Thyroid gland (tissue), 4 donors: ENCODE measurements at places on chromosomes 11 and 22.

DNA sequence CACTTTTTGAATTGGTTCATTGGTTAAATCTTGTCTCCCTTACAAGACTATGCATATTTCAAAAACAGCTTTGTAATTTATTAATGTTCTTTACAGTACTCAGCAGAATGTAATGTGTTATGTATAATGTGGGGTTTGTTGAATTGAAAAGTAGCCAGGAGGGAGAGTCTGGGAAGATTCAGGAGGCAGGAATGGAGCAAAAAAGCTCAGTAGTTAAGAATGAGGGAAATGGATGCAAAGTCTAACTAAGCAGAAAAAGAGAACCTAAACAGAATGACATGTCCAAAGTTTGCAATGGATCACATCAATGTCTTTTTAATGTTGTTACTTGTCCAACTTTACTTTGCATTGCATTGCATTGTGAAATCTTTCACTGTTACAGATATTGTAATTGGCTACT is 86.5 kb upstream of the CARD18 start:
- DNase-seq = no peak

DNA sequence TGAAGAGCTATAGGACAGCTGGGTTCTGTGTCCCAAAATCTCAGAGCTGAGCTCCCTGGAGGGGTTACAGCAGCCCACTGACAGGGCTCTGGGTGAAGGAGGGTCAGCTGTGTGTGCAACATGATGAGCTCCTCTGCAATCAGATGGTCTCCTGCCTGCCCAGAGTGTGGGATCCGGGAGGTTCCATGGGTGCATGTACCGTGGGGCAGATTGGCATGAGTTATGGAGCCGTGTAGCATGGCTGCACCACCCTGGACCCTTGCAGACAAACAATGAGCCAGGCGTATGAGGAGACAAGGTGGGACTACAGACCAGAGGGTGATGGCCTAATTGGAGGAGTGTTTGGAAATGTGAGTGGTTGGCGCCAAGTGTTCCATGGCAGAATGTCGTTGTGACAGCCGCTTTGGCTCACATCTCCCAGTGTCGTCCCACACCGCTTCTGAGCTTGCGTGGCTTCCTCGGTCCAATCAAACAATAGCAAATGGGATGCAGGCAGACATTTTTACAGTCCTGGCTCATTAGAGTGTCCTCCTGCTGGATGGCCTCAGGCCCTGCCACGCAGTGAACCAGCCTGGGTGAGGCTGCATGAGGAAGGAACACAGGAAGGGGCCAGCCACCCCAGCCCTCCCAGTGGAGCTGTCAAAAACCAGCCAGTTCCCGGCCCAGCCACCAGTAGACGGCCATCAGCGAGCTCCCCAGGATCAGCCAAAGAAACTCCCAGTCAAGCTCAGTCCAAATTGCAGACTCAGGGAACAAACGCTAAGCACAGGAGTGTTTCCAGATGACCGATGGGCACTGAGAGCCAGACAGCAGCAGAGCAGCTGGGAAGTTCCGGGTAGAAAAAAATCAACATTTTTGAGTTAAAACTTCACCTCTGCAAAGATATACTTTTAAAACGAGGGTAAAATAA is 1066.9 kb downstream of the BRD1 start:
- no peak for DNase-seq

GRCh38 chr11:134760957-134761356 is 348.9 kb upstream of the B3GAT1 start:
- no peak for DNase-seq

- DNase-seq = no peak
Observed at GRCh38 chr11:15836795-15837194, 519.6 kb downstream of the SOX6 start.

DNA sequence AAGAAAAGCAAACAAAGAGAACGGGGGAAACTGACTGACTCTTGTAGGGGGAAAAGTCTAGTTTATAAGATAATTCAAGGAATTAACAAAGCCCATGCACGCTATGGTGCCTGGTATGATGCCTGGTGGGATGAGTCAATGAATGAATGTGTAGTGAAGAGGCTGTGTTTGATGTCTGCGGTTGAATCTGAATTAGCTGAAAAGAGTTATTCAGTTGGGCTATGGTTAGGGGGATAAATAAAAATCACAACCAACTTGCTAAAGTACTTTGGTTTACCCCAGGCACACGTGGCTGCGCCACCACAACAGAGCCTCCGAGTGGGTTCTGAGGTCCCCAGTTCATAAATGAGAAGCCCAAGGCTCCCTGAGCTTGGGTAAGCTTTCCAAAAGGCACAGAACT is 369.3 kb upstream of the SYN3 start:
- DNase-seq = no peak

GRCh38 chr22:32364210-32364609 is 6.5 kb downstream of the RFPL3 start:
- DNase-seq = no peak

DNA sequence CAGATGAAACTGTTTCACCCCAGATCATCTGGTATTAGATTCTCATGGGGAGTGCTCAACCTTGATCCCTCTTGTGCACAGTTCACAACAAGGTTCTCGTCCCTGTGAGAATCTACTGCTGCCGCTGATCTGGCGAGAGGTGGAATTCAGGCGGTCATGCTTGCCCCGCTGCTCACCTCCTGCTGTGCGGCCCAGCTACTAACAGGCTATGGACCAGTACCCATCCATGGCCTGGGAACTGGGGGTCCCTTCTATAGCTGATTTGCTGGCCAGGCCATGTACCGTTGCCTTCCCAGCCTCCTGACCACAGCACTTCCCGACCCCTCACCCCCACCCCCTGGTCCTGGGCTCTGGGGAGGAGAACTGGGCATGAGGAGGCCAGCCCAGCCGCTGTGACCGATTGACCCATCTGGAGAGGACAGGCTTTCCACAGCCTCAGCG is 2.6 kb downstream of the PHLDA2 start:
- DNase-seq = peak; percentile 77

DNA sequence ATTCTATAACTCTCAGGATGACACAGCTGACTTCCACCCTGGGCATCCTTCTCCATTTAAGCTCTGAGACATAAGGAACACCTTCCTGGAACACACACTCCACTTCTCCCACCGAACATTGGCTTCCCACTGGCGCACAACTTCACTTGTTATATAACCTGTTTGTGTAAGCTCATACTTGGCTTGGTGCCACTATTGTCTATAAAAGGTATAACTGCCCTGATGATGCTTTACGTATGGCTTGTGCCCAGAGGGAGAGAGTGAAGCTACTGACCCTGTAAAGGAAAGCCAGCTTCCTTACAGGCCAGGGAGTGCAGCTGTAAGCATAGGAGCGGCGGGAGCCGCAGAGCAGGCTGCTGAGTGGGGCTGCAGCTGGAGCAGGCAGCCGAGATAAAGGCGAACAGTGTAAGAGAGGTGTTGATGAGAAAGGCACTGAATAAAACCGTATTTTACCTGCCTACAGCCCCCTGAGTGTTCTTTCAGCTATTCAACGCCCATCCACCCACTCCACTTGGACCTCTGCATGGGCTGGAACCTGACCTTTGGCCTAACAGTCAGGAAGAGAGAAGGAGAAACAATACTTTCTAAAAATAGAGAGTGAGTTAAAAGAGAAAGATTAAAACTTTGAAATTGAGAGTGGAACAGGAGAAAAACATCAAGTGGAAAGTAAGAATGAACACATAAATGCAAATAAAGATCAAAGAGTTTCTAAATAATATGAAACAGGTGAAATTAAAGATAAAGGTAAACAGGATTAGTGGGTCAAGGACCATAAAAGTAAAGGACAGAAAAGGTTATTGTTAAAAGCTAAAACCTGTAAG is 252.1 kb upstream of the ARHGAP42 start:
- DNase-seq = no peak

DNA sequence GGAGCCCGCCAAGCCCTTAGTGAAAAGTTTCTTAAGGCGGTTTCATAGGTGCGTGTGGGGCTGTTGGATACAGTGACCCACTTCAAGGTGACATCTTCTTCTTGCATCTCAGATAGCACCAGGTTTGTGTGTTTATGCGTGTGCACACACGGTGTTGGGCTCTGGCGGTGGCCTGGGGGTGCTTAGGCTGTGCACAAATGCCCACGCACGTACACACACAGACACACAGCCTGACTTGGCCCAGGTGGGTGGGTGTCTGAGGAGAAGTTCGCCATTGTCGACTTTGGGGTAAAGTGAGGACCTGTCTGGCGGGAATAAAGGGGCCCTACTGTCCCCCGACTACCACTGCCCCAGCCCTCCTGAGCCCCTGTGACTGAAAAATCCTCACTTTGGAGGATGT is 103.8 kb downstream of the KCNQ1 start:
- no peak for DNase-seq

- no peak for DNase-seq
Observed at GRCh38 chr11:15971215-15971546, 385.2 kb downstream of the SOX6 start.

GRCh38 chr11:64755681-64756361 is 4.0 kb downstream of the PYGM start:
- DNase-seq = no peak

GRCh38 chr22:27128461-27129085 is 471.2 kb downstream of the MIAT start:
- peak; percentile 77 for DNase-seq

DNA sequence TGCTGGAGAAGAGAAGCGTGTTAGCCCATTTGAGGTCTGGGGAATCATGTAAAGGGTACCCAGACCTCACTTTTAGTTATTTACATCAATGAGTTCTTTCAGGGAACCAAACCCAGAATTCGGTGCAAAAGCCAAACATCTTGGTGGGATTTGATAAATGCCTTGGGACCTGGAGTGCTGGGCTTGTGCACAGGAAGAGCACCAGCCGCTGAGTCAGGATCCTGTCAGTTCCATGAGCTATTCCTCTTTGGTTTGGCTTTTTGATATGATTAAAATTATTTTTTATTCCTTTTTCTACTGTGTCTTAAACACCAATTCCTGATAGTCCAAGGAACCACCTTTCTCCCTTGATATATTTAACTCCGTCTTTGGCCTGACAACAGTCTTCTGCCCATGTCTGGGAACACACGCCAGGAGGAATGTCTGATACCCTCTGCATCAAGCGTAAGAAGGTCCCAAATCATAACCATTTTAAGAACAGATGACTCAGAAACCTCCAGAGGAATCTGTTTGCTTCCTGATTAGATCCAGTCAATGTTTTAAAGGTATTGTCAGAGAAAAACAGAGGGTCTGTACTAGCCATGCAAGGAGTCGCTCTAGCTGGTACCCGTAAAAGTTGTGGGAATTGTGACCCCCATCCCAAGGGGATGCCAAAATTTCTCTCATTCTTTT is 65.2 kb downstream of the ALX4 start:
- DNase-seq = no peak

- no peak for DNase-seq
Observed at GRCh38 chr11:76663486-76663810, 7.1 kb downstream of the LRRC32 start.

- no peak for DNase-seq
Observed at GRCh38 chr11:44766972-44767278, 40.2 kb downstream of the TSPAN18 start.

- no peak for DNase-seq
Observed at GRCh38 chr11:70137383-70137782, 59.3 kb downstream of the ANO1 start.

- no peak for DNase-seq
Observed at GRCh38 chr11:13446444-13446843, 16.6 kb downstream of the BTBD10 start.

DNA sequence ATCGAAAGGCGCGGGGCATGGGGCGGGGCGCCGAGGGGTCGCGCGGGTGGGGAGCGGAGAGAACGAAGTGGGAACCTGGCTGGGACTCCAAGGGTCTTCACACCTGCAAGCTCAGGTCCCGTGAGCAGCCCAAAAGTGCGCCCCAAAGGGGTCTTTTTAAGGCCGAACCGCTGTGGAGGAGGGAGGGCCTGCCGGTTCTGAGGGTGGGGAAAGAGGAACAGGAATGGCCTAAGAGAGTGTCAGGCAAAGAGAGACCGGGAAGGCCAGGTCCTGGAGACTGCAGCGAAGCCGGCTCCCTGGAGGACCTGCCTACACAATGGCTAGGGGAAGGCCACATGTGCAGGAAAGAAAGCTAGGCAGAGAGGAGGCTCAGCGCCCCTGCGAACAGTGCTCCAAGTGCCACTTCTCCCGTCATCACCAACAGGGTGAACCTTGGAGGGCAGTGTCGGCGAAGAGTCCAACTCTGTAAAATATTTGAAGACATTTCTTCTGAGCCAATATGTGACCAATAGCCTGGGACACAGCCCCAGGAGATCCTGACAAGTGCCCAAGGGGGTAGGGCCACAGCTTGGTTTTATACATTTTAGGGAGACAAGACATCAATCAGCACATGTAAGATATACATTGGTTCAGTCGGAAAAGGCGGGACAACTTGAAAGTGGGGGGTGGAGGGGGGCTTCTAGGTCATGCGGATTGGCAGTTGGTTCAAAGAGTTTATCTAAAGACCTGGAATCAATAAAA is 710 bp upstream of the DGCR2 start:
- DNase-seq = peak; percentile 50

DNA sequence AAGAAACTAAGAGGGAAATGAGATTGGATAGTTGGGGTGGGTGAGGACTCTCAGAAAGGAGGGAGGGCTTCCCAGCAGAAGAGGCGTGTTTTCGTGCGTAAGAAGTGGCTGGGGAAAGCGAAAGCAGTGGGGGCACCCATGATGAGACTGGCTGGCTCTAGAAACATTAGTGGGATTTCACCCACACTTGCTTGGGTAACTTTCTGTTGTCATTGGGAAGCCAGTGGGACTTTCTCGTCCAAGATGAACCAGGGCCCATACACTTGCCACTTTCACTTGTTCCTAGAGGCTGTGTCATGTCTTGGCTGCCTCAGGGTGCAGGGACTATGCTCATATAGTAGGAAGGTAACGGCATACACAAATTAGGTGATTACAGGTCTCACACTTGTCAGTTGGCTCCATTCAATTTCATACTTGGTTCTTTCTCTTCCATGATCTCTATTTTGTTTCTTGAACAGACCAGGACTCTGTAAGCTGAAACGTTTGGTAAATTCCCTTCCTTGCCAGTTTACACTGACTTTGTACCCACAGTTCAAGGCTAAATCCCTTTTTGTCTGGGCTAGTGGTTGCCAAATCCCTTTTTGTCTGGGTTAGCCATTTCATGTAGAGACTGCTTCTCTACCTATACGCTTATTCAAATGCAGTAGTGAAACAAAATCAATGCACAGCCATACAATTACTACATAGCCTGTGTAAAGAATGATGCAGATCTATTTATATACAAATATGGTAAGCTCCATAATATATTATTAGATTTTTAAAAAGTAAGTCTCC is 42.0 kb upstream of the CXCR5 start:
- DNase-seq = no peak

GRCh38 chr11:34671117-34671516 is 50.2 kb downstream of the EHF start:
- no peak for DNase-seq
